ENCODE measurements at places on chromosomes 12 and 14. TPM values are rescaled to one million over a fixed set of nuclear protein-coding genes. Genes with fewer than 3 reads are reported as not detected.

DNA sequence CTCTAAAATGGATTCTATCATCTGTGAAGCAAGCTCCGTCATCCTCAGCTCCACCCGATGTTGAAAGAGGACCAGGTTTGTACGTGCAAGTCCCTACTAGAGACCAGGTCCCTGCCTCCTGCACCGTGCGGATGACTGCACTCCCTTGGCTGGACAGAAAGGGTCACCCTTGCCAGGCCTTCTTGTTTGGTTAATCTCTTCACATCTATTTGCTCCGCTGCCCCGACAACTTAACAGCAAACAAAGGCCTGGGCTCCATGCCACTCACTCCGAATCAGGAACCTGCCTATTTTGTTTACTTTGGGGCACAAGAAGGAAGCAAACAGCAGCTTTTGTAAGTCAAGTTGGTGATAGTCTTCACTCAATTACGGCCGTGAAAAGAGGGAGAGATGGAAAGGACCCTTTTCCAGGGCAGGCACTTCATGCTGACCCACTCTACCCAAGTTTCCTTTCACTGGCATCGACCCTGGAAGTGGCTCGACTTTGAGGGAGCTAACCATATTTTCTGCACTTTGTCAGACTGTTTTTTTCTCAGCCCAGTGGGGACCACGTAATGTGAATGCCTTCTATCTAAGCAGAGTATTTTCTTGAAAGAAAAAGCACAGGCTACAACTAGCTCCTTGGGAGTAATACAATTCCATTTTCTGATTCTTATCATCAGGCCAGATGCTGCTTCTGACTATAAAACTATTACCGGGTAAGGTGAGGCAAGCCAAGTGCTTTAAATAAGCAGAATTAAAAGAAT, 202.6 kb downstream of the FOXN3 start:
- DNase-seq = peak; percentile 34

Gene WSCD2
- not detected for total RNA-seq

- no peak for DNase-seq
Measured at GRCh38 chr14:31935391-31935790, 141.7 kb upstream of the ARHGAP5 start.

DNA sequence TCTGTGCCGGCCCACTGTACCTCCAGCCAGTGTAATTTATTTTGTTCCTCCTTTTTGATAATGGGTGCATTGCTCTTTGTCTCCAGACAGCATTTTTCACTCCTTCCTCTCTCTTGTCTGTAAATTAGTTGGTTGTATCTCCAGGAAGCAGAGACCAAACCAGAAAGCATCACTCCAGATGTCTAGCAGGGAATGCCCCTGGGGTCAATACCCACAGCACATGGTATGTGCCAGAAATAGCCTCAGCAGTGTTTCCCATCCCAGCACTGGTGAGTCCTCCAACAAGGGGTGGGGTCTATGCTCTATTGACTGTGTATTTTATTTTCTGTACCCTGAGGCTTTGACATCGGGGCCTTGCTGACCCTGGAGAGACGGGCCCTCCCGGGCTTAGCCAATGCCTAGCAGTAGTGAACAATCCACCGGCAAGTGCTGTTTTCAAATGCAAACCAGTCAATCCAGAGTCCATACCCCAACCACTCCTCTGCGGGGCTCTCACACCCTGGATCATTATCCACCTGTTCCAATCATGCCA, 50.2 kb upstream of the FZD10 start:
- no peak for DNase-seq

Gene C12orf60
- 0.69 TPM for total RNA-seq

Gene SMCO2
- not detected for total RNA-seq

Gene FGD6
- total RNA-seq = 5.4 TPM

DNA sequence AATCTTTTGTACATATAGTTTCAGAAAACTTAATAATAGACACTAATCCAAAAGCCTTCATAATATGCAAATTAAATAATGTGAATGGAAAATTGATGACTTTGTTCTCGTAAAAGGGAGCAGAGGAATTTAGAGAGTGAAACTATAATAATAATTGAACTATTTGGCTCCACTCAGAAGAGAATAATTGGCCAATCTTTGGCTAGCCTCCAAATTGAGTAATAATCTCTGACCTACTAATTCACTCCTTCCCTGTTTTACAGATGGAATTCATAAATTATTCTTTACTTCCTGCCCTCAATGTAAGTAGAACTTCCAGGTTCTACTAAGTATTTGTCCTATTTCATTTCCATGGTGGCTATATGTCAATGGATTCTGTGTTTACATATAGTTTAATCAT, 15.8 kb downstream of the TRIM9 start:
- DNase-seq = no peak

Gene NKX2-1
- not detected for total RNA-seq

- DNase-seq = no peak
Measured at GRCh38 chr14:78823035-78823434, 652.9 kb downstream of the NRXN3 start.

- no peak for DNase-seq
Measured at GRCh38 chr12:122145505-122146330, 28.3 kb downstream of the IL31 start.

DNA sequence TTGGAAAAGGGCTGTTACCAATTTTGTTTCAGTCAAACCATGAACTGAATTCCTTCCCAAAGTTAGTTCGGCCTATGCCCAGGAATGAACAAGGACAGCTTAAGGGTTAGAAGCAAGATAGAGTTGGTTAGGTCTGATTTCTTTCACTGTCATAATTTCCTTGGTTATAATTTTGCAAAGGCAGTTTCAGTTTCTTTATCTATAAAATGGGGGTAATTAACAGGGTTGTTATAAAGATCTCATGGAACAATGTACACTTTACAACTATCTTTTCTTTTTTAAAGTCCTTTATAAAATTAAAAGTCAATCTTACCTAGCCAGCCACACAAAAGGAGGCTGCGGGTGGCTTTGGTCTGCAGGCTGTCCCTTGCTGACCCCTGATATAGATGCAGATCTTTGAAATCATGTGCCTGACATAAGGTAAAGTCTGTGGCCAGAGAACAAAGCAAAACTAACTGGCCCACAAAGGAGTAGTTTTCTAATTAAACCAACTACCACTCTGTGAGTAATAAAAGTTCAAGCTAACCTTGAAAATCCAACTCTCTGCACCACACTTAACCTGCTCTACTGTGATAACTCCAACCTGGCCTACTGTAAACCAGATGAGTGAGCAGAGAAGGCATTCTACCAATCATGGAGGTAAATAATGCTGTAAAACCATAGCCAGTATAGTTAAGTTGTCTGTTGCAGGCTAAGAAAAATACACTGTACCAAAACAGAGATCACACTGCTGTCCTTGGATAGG, 49.5 kb downstream of the SLC38A1 start:
- no peak for DNase-seq

GRCh38 chr12:6932766-6933165, 5.0 kb downstream of the ATN1 start:
- DNase-seq = no peak

Gene LBHD2
- not detected for total RNA-seq

DNA sequence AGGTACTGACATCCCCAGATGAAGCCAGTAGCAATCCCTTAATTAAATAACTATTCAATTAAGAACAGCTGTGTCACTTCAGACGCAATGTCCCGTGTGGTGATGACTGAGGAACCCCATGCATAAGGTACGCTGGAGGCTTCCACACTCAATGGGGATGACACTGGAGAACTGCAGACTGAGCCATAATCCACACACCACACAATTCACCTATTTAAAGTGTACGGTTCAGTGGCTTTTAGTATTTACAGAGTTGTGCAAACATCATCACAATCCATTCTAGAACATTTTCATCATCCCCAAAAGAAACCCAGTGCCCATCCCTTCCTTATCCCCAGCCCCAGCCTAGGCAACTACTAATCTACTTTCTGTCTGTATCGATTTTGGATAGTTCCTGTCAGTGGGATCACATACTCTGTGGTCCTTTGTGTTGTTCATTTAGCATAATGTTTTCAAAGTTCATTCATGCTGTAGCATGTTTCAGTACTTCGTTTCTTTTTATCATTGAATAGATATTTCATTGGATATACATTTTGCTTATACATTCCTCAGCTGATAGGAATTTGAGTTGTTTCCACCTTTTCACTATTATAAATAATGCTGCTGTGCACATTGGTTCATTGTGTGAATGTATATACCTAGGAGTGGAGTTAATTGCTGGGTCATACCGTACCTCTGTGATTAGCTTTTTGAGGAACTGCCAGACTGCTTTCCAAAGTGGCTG, 61.1 kb downstream of the NINJ2 start:
- no peak for DNase-seq

Gene HPD
- total RNA-seq = 2.3 TPM

- DNase-seq = no peak
Measured at GRCh38 chr14:45057881-45058364, 26.0 kb upstream of the PRPF39 start.

DNA sequence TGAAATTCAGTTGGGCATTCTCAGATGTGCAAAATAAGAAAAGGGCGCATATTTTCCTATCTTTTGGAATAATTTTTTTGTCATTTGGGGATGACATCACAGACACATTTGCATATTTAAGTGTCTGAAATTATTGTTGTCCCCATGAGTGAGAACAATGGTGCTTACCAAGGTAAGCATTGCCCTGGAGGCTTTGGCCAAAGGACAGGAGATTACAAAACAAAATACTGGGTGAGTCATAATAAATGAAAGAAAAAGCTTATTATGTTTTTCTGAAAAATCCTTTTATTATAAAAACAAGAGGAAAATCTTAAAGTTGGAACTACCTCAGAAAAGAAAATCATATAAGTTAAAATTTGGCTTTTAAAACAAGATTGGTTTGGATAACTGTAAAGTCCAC, 254.9 kb downstream of the BTG1 start:
- peak; percentile 38 for DNase-seq

Gene MIS18BP1
- total RNA-seq = 21.6 TPM

Data from M059J (cell line).